GM10248 (cell line): ENCODE measurements at places on chromosomes 7 and 10.

DNA sequence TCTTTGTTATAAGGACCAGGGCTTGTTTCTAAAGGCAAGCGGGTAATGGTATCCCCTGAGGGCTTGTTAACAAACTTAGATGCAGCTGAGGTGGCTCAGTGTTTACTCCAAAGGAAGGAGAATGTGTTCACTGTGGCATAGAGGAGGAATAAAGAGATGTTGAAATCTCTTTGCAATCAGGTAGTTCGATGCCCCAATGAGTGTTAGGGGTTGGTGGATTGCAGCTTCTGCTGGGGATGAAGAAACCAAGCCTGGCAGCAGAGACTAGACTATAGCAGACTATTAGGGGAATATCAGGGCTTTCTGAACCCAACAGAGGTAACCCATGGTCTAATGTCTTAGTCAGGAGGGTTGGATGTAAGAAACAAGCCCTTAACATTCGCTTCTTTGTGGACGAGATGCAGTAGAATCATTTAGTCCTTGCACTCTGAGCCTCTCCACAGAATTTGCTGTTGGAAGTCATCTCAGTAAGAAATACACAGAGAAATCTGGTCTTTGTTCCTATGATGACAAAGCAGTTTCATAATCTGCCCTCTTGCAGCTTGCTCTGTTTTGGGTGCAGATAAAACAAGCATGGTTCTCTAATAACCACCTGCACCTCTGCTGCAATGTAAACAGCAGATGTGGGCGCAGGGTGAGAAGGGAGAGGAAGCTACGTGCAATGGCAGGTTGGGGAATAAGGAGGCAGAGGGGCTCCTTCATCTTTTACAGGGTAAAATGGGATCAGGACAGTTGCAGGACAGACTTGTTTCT, 108.6 kb downstream of the NRF1 start:
- no peak for DNase-seq

DNA sequence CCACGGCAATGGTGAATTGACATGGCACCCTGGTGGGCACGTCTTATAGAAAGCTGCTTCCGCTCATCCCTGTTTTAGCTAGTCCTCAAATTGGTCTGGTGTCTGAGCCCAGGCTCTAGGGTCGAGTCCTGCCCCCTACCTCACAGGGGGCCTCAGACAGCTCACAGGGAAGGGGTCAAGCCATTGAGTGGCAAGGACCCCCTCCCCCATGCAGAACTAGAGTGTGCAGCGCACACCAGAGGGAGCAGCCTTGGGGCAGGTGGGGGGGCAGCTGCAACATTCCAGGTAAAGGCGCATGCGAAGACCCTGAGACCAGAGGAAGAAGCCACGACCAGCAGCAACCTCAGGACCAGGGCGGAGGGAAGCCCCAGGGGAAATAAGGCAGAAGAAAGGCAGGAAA, 240.4 kb upstream of the PPP2R2D start:
- DNase-seq, result no peak

DNA sequence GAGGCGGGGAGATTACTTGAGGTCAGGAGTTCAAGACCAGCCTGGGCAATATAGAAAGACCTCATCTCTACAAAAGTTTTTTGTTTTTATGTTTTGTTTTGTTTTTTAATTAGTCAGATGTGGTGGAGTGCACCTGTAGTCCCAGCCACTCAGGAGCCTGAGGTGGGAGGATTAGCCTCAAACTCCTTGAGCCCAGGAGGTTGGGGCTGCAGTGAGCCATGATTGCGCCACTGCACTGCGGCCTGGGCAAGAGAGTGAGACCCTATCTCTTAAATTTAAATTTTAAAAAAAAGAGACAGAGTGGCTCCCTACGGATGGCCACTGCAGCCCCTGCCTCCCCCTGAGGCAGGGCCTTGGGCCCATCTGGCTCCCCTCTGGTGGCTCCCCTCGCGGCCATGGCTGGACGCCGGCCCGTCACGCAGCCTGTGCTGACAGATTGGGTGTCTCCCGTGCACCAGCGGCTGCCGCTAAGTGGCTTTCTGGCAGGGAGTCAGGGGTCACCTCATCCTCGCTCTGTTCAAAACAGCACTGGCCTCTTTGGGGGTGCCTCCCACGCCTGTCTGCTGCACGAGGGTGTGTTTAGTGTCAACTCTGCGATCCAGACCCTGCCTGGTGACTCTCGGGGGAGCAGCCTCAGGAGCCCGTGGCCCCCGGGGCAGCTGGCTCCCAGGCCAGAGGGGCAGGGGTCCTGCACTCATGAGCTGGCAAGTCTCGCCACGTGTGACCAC, 44.4 kb upstream of the ELN start:
- DNase-seq, result no peak

DNA sequence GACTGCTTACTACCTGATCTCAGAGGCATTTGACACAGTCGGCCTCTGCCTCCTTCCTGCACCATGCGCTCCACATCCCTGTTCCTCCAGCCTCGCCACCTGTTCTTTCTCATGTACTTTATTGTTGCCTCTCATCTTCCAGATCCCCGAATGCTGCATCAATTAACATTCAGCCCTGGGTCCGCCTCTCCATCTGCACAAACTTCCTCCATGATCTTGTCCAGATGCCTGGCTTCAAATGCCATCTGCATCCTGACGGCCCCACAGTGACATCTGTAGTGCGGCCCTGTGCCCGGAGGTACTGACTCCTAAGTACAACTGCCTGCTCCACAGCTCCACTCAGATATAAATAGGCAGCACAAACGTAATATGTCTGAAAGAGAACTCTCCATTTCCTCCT, 51.2 kb upstream of the STK17A start:
- no peak for DNase-seq

GRCh38 chr7:23981314-23981713, 271.3 kb downstream of the STK31 start:
- no peak for DNase-seq

DNA sequence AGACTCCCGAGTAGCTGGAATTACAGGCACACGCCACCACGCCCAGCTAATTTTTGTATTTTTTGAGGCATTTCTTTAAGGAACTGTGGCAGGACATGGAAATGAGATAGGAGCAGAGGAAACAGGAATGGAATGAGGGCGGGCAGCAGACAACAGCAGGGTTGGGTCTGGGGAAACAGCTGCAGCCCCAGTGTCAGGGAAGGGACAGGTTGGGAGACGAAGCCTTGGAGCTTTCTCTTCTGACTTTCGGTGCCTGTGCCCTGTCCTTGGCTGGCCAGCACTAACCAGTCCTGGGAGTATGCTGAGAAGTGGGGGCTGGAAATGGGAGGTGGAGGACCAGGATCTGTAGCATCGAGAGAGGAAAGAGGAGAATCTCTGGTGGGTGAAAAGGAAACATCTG, 47.4 kb downstream of the ATOH7 start:
- no peak for DNase-seq

DNA sequence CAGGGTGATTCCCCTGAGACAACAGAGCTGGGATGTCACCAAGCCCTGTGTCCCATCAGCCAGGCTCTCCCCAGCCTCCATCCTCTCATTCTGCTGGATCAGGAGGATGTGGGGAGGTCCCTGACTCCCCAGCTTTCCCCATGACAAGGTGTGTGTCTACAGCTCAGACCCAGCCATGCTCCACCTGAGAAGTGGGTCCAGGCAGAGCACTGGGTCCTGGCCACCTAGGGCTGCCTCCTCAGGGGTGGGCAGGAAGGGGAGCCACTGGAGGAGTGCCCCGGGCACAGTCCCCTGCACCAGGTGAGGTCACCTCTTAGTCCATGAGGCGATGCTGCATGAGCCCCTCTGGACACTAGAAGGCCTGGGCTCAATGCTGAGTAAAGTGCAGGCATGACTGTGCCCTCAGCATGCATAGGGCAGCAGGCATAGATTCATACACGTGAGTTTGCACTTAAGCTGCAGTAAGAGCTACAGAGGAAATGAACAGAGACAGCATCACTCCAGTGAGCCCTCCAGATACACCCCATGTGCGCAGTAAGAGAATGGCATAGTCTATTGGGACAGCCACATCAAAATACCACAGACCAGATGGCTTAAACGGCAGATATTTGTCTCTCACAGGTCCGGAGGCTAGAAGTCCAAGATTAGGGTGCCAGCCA, 48.3 kb downstream of the ALOX5 start:
- no peak for DNase-seq

- no peak for DNase-seq
Measured at GRCh38 chr7:98628418-98628817, 11.3 kb downstream of the NPTX2 start.
